ENCODE measurements at places on chromosomes 11 and 22. TPM values are rescaled to one million over a fixed set of nuclear protein-coding genes. Genes with fewer than 3 reads are reported as not detected.

DNA sequence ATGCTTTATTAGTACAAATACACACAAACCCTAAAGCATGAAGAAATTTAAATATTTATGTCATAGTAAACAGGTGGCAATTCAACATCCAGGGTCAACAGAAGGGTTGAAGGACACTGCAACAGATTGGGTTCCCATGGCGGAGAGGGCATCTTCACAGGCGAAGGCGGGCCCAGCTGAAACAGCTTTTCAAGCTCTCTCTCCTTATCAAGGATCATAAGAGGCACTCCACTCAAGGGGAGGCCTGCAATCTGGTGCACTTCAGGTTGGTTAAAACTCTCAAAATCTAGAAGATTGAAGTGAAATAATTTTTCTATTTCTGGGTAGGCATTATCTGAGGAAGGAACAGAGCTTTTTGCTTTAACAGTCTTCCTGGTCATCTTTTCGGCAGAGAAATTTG, 16.8 kb upstream of the SLC22A8 start:
- no peak overlapping the region for H3K27ac ChIP-seq
- no peak overlapping the region for H3K4me3 ChIP-seq
- peaks cover 40% of the 10 kb centered on the region for H3K27me3 ChIP-seq
- H3K4me1 ChIP-seq, result no peaks in the 10 kb centered on the region
- H3K36me3 ChIP-seq, result no peaks in the 10 kb centered on the region
- no peak for DNase-seq

- H3K4me3 ChIP-seq, result no peak overlapping the region
- H3K4me1 ChIP-seq, result no peaks in the 10 kb centered on the region
- no peak overlapping the region for H3K27ac ChIP-seq
These were observed 108.6 kb downstream of the LARGE1 start for GRCh38 chr22:33811686-33812085.

DNA sequence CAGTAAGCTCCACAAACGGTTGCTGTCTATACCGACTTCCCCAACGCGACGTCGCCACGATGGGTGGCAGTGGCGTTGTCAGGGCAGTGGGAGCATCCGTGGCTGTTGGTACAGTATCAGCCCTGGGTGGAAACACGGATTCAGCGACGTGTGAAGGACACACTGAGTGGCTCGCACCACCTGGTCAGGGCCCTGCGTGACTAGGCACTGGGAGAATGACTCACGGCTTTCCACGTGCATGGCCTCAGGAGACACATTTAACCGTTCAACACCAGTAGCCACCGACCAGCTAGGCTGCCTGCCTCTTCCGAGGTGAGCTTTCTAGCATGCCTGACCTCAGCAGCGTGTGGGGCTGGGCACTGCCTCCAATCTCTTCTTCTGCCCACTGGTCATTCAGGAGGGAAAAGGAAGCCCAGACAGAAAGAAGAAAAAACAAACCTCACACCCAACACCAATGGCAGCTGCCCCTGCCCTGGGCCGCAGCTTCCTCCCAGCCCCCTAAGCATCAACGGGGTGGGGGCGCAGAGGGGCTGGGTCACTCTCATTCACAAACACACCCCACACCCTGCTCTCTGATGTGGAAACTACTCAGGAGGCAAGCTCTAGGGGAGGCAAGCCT, 59.0 kb downstream of the MYH9 start:
- peaks cover 98% of the 10 kb centered on the region for H3K4me1 ChIP-seq
- H3K27me3 ChIP-seq, result no peaks in the 10 kb centered on the region
- DNase-seq, result no peak
- H3K4me3 ChIP-seq, result peak overlapping the region; percentile 58
- peaks cover 38% of the 10 kb centered on the region for H3K36me3 ChIP-seq
- H3K27ac ChIP-seq, result peak overlapping the region; percentile 100

GRCh38 chr11:133285359-133285758, 246.9 kb downstream of the OPCML start:
- no peaks in the 10 kb centered on the region for H3K36me3 ChIP-seq
- H3K4me1 ChIP-seq, result no peaks in the 10 kb centered on the region
- no peak for DNase-seq
- no peaks in the 10 kb centered on the region for H3K27me3 ChIP-seq

GRCh38 chr22:39092111-39092862, 4.8 kb upstream of the APOBEC3H start:
- no peak overlapping the region for H3K27ac ChIP-seq
- H3K27me3 ChIP-seq, result peaks cover 20% of the 10 kb centered on the region
- DNase-seq, result no peak
- no peak overlapping the region for H3K4me3 ChIP-seq
- peaks cover 7% of the 10 kb centered on the region for H3K4me1 ChIP-seq

- no peak overlapping the region for H3K27ac ChIP-seq
- H3K4me3 ChIP-seq, result peak overlapping the region; percentile 58
- H3K36me3 ChIP-seq, result no peaks in the 10 kb centered on the region
- no peak for DNase-seq
These were observed 587.7 kb downstream of the OPCML start for GRCh38 chr11:132944569-132944944.

GRCh38 chr22:50298266-50298637, 9.2 kb downstream of the PLXNB2 start:
- H3K27me3 ChIP-seq, result no peaks in the 10 kb centered on the region
- DNase-seq, result no peak
- H3K4me1 ChIP-seq, result peaks cover 76% of the 10 kb centered on the region
- no peak overlapping the region for H3K4me3 ChIP-seq

GRCh38 chr11:126718276-126718675, 282.3 kb downstream of the KIRREL3 start:
- no peaks in the 10 kb centered on the region for H3K36me3 ChIP-seq
- DNase-seq, result no peak
- H3K27me3 ChIP-seq, result no peaks in the 10 kb centered on the region
- no peak overlapping the region for H3K4me3 ChIP-seq
- peaks cover 6% of the 10 kb centered on the region for H3K4me1 ChIP-seq

DNA sequence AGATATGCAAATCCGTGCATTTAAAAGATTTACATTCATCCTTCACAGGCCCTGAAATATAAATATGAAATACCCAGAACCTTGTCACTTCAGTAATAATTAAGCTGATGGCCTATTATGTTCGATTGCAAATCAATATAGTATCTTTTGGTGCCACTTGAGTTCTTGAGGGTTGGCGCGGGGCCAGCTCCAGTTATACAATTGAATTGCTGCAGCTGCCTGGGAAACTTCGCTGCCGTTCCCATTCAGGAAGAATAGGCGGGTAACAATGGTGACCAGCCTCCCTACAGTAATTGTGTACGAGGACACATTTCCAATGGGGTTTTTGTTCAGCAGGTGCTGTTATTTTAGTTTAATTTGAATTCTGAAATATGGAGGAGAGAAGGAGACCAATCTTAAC, 451.2 kb downstream of the INSC start:
- DNase-seq, result no peak
- H3K4me3 ChIP-seq, result no peak overlapping the region
- no peaks in the 10 kb centered on the region for H3K36me3 ChIP-seq
- H3K27ac ChIP-seq, result no peak overlapping the region
- H3K27me3 ChIP-seq, result peaks cover 2% of the 10 kb centered on the region

GRCh38 chr11:77505956-77506355, 32.1 kb upstream of the PAK1 start:
- H3K4me1 ChIP-seq, result peaks cover 8% of the 10 kb centered on the region
- H3K27ac ChIP-seq, result no peak overlapping the region
- DNase-seq, result no peak
- no peak overlapping the region for H3K4me3 ChIP-seq
- H3K36me3 ChIP-seq, result no peaks in the 10 kb centered on the region

CADM1 gene
- 19.6 TPM for total RNA-seq

VWCE gene
- total RNA-seq, result 10.7 TPM

GRCh38 chr11:107969219-107969618, 39.5 kb upstream of the CUL5 start:
- H3K4me1 ChIP-seq, result no peaks in the 10 kb centered on the region
- DNase-seq, result no peak
- no peaks in the 10 kb centered on the region for H3K36me3 ChIP-seq
- no peaks in the 10 kb centered on the region for H3K27me3 ChIP-seq
- no peak overlapping the region for H3K27ac ChIP-seq
- no peak overlapping the region for H3K4me3 ChIP-seq

BRSK2 gene
- total RNA-seq, result 1.9 TPM

GRCh38 chr22:47850644-47851151, 1088.2 kb downstream of the TBC1D22A start:
- H3K36me3 ChIP-seq, result no peaks in the 10 kb centered on the region
- H3K4me3 ChIP-seq, result no peak overlapping the region
- DNase-seq, result no peak
- H3K27ac ChIP-seq, result peak overlapping the region; percentile 89
- peaks cover 18% of the 10 kb centered on the region for H3K4me1 ChIP-seq

GRCh38 chr11:73520353-73521061, 77.4 kb downstream of the FAM168A start:
- no peaks in the 10 kb centered on the region for H3K36me3 ChIP-seq
- no peak overlapping the region for H3K27ac ChIP-seq
- H3K27me3 ChIP-seq, result no peaks in the 10 kb centered on the region
- H3K4me1 ChIP-seq, result peaks cover 11% of the 10 kb centered on the region
- no peak overlapping the region for H3K4me3 ChIP-seq

DNA sequence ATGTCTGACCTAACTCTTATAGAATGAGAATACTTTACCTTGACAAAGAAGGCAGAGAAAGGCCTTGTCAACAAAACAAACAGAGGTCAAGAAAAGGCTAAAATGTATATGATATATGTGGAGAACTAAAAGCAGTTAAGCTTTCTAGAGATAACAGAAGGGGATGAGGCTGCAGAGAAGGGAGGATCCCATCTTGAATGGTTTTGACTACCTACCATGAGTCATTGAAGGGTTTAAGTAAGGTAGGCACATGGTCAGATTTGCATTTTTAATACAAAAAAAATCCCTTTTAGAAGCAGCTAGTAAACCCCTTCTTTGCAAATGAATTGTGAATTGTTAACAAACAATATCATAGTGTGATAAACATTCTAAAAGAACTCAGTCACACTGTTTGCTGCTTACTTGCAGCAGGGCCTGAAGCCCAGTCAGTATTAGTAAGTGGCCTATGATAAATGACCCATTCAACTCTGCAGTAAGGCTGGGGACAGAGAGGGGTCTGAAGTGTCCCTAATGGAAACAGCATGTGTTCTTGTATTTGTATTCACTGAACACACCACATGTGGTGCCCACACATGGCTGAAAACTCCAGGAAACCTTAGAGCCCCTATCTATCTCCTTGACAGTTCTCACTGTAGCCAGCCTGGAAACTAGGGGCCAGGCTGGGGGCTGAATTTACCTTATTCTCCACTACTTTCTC, 328.8 kb upstream of the PITPNB start:
- no peaks in the 10 kb centered on the region for H3K36me3 ChIP-seq
- no peaks in the 10 kb centered on the region for H3K27me3 ChIP-seq
- no peak overlapping the region for H3K4me3 ChIP-seq

- H3K4me1 ChIP-seq, result peaks cover 18% of the 10 kb centered on the region
- no peak overlapping the region for H3K27ac ChIP-seq
- no peak for DNase-seq
- H3K4me3 ChIP-seq, result no peak overlapping the region
These were observed 40.8 kb downstream of the PGM2L1 start for GRCh38 chr11:74357449-74357848.

TRIM6 gene
- 1.9 TPM for total RNA-seq

DNA sequence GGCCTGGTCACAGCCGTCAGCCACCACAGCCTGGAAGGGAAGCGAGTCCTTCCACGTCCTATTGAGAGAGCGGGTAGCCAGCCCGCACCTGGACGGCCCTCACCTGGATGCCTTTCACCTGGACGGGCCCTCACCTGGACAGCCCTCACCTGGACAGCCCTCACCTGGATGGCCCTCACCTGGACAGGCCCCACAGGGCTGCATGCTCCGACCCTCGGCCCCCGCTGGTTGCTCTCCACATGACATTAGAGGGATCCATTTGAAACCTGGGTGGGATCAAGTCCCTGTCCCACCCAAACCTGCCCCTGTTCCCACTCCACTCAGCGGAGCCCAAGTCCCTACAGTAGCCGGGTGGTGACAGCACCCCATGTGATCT, 3.7 kb downstream of the C1QTNF6 start:
- peaks cover 32% of the 10 kb centered on the region for H3K4me1 ChIP-seq
- H3K36me3 ChIP-seq, result peaks cover 8% of the 10 kb centered on the region
- no peak for DNase-seq
- no peak overlapping the region for H3K4me3 ChIP-seq
- no peaks in the 10 kb centered on the region for H3K27me3 ChIP-seq

- no peak overlapping the region for H3K27ac ChIP-seq
- H3K4me1 ChIP-seq, result no peaks in the 10 kb centered on the region
- no peaks in the 10 kb centered on the region for H3K27me3 ChIP-seq
- no peaks in the 10 kb centered on the region for H3K36me3 ChIP-seq
These were observed 432.2 kb downstream of the RAB38 start for GRCh38 chr11:87743007-87743406.

DNA sequence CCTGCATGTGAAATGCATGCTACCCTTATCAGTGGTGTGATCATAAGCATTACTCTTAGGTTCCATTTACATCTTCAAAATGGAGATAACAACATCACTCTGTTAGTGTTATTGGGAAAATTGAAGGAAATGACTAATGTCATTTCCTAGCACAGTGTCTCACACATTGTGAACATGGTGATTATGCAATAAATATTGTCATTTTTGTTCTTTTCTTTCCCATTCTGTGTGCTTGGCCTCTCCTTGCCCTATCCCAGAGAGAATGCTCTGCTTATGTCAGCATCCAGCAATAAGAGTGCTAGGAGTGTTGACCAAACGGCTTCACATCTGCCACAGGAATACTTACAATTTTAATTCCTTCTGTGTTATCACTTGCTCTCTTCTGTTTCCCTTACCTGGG, 1024.1 kb upstream of the CCDC90B start:
- no peaks in the 10 kb centered on the region for H3K4me1 ChIP-seq
- no peak overlapping the region for H3K27ac ChIP-seq
- H3K27me3 ChIP-seq, result no peaks in the 10 kb centered on the region
- H3K36me3 ChIP-seq, result no peaks in the 10 kb centered on the region
- no peak overlapping the region for H3K4me3 ChIP-seq
- DNase-seq, result no peak

ARHGEF17 gene
- 105 TPM for total RNA-seq

DNA sequence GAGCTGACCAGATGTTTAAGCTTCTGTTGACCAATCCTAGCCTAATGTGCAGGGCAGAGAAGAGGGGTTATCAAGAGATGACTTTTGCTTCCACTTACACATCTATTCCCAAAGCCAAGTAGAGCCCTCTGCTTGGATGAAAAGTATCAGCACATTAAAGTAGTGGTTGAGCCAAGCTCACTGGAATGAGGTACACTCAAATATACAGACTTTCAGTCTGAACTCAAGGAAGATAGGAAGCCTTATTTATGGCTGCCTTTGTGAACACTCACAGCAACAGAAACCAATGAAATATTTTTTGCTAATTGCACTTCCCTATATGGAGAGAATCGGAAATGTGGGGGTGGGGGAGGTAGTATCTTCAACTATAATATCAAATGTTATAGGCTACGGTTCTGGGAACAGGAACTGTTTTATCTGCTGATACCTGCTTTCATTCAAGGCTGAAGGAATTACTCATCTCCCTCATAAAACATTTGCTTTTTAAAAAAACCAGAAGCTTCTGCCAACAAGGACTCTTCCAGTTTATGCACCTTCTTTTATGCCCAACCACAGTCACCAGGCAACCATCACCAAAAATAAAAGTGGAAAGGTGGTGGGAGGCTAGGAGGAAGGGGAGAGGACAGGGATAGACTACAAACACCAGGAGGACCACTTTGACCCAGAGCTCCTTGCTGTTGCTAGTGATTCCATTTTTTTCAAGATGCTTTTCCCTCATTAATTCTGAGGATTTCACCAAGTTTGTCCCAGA, 91.2 kb downstream of the CLPB start:
- no peak overlapping the region for H3K4me3 ChIP-seq
- no peaks in the 10 kb centered on the region for H3K27me3 ChIP-seq
- H3K4me1 ChIP-seq, result no peaks in the 10 kb centered on the region
- no peak for DNase-seq
- H3K36me3 ChIP-seq, result peaks cover 5% of the 10 kb centered on the region
